ENCODE measurements at places on chromosomes 11 and 22.

DNA sequence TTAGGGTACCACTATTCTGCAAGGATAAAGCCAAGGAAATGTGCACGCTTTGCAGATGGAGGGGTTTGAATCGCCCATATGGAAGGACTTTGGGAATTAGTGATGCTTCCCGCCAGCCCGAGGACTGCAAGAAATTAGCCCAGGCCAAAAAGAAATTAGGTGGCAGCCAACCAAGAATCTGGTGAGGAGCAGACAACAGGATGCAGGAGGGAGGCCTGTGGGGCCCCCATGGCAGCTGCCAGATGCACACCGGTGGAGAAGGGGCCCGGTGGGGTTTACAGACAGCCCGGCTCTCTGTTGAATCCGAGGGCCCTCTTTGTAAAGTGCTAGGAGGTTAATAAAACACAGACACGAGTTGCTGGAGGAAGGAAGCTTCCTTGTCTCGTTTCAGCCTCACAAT, 73.5 kb downstream of the TIMP3 start:
- no peak for DNase-seq

DNA sequence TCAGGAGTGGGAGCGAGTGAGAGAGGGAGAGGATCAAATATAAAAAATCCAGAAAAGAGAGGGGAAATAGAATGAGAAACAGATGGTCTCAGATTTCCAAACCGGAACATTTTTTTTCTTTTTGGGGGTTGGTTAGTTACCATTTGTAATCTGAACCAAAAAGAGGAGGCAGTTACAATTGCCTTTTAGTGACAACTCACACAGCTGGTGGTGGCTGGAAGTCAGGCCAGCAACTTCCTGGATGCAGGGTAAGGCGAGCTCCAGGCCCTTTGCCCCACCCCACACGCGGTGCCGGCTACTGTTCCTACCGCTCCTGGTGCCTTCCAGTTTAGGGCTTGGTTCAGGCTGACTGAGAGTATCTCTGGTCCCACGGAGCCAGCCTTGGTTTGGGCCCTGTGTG, 21.0 kb upstream of the UBASH3B start:
- no peak for DNase-seq

DNA sequence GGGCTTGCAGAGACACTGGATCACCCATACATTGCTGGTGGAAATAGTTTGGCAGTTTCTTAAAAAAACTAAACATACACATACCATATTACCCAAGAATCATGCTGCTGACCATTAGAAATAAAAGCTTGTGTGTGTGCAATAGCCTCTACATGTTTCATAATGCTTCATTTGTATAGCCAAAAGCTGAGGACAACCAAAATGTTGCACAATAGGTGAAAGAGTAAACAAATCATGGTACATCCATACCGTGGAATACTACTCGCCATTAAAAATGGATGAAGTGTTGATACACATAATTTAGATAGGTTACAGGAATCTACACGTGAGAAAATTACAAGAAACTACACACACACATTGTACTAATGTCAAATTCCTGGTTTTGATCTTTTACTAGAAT, 6.5 kb downstream of the KBTBD3 start:
- no peak for DNase-seq

- no peak for DNase-seq
Observed at GRCh38 chr11:35540526-35540925, 15.1 kb upstream of the PAMR1 start.

GRCh38 chr22:21966643-21967516, 14.2 kb upstream of the PPM1F start:
- DNase-seq = no peak

GRCh38 chr11:60719391-60719790, 5.1 kb upstream of the MS4A18 start:
- DNase-seq = no peak

DNA sequence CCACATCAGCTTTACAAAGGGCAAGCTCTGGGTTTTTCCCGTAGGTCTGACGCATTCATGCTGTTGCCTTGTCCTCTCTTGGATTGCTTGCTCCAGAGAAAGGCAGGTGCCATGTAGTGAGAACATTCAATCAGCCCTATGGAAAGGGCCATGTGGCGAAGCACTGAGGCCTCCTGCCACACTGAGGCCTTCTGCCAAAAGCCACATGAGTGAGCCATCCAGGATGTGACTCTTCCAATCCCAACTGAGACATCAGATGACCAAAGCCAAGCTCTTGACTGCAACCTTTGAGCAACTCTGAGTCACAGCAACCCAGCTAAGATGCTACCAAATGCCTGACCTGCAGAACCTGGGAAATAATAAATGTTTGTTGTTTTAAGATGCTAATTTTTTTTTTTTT, 9.0 kb upstream of the PANX3 start:
- no peak for DNase-seq

- peak; percentile 40 for DNase-seq
Observed at GRCh38 chr11:120832481-120833238, 191.2 kb upstream of the TBCEL start.

GRCh38 chr11:66371627-66372415, at the start of gene SLC29A2:
SLC29A2 (minus strand) TSS chr11:66371760; CDS start chr11:66371591, 169 bp downstream.
- DNase-seq = no peak

- DNase-seq = no peak
Observed at GRCh38 chr11:128694618-128695481, 978 bp downstream of the FLI1 start.

GRCh38 chr22:46783721-46784120, 21.3 kb downstream of the TBC1D22A start:
- no peak for DNase-seq

GRCh38 chr11:1968454-1969002, 21.4 kb downstream of the MRPL23 start:
- no peak for DNase-seq

- no peak for DNase-seq
Observed at GRCh38 chr22:36424901-36425579, 37.3 kb upstream of the MYH9 start.

DNA sequence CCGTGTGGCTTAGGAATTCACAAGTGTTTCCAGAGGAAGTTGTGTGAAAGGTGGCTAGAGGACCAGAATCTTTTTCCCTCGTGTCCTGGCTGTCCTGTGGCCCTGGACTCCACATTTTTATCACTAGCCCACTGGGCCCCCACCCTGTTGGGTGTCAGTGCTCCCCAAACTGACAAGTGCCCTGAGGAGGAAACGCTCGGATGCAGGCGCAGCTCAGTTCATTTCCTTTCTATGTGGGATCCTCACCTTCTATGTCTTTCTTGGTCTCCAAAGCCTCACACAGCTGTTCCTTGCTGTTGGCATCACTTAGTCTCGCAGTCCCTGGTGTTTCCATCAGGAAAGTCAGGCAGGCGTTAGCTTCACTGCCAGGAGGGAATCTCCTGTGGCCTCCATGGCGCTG, 68.0 kb upstream of the KCNQ1OT1 start:
- no peak for DNase-seq

DNA sequence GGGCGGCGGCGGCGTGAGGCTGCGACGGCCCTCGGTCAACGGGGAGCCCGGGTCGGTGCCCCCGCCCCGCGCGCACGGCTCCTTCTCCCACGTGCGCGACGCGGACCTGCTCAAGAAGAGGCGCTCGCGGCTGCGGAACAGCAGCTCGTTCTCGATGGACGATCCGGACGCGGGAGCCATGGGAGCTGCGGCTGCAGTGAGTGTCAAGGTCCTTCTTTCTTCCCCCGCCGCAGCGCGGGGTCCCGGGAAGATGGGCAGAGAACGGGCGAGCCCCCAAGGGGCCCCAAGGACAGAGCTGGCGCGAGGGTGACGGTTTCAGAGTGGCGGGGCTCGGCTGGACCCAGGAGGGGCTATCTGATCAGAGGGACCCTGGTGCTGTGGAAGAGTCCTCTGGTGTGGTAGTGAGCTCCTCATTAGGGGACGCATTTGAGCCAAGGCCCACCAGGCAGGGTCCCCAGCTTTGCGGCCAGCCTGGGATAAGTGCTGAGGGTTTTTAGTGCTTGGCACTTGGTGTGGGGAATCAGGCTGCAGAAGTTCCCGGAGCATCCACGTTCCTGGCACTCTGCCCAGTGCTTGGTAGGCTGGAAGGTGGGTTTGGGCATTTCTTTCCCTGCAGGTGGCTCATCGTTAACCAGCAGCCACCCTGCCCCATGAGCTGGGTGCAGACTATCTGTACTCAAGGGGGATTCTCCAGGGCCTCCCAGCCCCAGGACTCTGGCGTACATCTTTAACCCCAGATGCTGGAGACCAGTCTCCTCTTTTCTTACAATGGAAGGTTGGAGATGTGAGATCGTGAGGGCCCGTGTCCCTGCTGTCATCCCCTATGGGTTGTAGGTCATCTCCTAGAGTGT, 9.8 kb downstream of the EHBP1L1 start:
- DNase-seq = no peak

DNA sequence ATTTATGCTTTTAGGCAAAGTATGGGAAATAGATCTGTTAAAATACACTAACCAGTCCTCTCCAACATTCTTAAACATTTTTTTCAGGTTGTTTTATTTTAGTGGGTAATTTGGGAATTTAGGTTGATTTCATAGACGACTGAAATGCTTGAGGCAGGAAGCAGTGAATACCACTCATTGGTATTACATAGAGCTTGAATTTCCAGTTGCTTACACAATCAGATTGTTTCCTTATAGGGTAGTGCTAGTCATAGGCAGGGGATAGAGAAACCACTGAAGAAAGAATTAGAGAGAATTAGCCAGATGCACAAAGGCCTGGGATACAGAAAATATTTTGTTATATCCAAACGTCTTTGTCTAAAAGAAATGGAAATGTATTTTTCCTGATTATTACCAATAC, 23.9 kb upstream of the LYVE1 start:
- no peak for DNase-seq

DNA sequence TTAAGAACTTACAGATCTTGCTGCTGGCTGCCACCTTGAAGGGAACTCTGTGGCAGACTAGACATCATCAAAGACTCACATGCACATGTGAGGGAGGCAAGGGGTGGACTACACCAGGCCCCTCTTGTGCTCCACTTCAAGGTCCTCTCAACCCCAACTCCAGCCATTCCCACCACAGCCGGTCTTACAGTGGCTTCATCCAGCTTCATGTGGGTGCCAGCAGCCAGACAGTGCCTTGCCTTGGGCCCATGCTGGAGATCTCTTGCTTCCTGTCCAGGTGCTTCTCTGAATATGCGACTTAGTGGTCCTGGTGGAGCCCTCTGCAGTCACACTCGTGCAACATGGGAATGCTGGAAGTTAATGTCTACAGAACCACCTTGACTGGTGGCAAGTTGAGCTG, 44.6 kb upstream of the WNT7B start:
- DNase-seq = no peak

DNA sequence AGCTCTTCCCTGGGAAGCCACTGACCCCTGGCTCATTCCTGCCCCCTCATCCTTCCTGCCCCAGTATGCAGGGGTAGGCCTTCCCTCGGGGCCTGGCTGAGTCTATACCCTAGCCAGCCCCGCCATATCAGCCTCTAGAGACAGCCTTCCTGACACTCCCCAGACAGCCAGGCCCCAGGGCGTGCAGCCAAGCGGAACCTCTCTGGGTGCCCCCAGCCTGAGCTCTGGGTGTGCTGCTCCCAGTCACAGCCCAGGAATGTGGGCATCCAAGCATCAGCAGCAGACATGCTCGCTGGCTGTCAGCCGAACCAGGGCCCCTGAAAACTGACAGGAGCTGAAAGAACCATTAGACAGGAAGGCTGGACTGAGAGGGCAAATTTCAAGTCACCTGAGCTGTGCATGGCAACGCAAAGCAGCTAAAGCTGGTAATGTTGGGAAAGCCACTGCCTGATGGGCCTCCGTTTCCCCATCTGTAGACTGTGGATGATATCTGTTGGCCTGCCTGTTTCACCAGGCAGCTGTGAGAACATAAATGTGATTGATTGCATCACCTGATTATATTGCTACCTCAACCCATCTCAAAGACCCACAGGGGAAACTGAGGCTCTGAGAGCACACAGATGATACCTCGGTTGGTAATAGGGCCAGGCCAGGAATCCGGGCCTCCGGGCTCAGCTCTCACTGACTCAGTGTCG, 93.2 kb downstream of the LRRC32 start:
- DNase-seq = no peak

GRCh38 chr11:12900496-12900895, 108.6 kb upstream of the RASSF10 start:
- no peak for DNase-seq
